Stimulated activated CD4-positive, alpha-beta T cell treated with anti-CD3 and anti-CD28 coated beads, TNF-alpha, amount 100 ng/mL, for 4 hours (primary cell): ENCODE measurements at places on chromosomes 4 and X.

GRCh38 chr4:136414981-136415380, 1117.3 kb downstream of the PCDH18 start:
- no peak for DNase-seq

DNA sequence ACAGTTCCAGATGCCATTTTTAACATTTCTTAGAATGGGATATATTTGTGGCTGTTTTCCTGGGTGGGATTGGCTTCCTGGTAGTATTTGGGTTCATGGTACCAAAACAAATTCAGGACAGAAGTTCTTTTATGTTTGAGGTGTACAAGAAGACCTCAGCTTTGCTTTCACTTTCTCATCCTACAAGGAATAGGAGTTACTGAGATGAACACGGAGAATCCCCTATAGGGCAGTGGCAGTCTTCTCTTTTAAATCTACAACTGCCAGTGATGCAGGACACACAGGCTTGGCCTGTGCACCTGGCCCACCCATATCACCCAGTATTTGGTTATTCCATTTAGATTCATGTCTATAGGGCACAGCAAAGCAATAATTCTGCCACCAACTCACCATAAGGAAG, 35.2 kb downstream of the SLC10A7 start:
- DNase-seq = no peak

DNA sequence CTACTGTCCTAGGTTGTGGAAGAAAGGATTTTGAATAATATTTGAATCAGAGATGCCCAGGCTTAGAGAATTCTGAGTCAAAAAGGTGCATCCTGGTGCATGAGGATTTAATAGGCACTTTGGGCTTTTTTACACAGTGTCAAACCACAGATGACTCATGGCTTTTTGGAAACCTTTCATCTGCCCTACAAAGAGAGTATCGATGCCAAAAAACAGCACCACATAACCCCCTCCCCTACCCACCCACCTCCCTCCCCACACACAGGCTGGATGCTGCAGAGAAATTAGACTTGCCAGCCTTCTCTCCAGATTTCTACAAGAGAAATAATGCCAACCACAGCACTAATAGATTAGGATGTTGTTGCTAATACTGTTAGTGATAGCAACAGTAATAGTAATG, 779.3 kb downstream of the NLGN4X start:
- DNase-seq = no peak

GRCh38 chr4:179858221-179858620, 2385.0 kb upstream of the TENM3 start:
- DNase-seq = no peak

GRCh38 chr4:11894977-11895376, 466.3 kb upstream of the HS3ST1 start:
- no peak for DNase-seq

DNA sequence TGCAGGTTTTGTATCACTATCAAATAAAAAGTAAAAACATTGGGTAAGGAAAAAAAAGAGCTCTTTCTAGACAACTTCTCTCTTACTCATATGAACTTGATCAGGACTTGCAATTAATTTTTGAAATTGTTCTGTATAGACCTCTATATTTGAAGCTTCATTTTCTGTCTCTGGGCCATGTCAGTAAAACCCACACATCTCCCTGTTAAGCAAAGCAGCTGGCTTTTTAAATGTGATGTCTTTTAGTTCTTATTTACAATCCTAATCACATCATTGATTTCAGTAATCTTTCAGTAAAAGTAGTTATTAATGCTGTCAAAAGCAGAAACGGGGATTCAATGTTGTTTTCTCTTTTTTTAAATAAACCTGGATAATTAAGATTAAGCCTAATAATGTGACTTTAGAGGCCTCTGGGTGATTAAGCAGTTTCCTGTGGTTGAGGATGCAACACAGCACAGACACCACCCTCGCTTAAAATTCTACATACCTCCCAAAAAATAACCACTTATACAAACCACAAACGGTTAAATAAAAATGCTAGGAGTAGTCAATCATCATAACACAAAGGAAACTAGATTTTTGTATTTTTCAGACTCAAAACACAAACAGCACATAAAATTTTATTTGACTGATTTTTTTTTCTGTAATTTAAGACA, 5.2 kb upstream of the PCDH10 start:
- DNase-seq = no peak

DNA sequence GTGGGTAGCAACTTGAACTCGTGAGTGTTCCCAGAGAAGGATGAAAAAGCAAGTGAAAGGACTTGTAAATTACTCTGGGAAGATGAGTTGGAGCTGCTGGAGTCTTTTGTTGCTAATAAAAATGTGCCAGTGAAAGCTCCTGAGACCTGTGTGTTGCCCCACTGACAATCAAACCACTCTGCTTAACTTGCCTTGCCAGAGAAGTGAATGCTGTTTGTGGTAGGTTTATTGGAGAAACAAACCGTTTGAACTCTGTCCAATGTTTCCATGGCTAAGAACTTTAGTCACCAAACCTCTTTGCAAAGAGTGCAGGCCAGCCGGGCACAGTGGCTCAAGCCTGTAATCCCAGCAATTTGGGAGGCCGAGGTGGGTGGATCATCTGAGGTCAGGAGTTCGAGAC, 586.9 kb downstream of the PCDH7 start:
- DNase-seq = no peak

DNA sequence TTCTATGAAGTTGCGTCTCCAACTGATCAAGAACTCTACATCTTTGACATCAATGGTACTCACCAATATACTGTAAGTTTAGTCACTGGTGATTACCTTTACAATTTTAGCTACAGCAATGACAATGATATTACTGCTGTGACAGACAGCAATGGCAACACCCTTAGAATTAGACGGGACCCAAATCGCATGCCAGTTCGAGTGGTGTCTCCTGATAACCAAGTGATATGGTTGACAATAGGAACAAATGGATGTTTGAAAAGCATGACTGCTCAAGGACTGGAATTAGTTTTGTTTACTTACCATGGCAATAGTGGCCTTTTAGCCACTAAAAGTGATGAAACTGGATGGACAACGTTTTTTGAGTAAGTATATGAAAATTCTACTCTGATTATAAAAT, 162.3 kb downstream of the DCTD start:
- DNase-seq = no peak
